ENCODE measurements at places on chromosomes 12 and 14. TPM values are rescaled to one million over a fixed set of nuclear protein-coding genes. Genes with fewer than 3 reads are reported as not detected.

- DNase-seq: no peak
Observed at GRCh38 chr12:116372815-116373214, 95.3 kb upstream of the MED13L start.

DNA sequence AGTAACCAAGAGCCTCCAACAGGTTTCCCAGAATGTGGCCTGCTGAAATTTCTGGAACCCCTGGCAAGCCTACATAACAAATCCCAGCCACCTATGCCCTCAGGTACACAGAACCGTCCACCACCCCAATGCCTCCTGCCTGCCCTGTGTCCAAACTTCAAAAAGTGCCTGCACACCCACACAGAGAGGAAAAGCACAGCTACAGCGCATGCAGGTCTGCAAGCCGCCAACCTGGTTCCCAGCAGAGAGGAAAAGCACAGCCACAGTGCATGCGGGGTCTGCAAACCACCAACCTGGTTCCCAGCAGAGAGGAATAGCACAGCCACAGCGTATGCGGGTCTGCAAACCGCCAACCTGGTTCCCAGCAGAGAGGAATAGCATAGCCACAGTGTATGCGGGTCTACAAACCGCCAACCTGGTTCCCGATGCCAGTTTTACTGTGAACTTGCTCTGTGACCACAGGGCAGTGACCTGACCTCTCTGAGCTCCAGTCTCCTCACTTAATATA, 113.5 kb downstream of the SCARB1 start:
- no peak for DNase-seq

GRCh38 chr12:75704208-75704607, 192.8 kb upstream of the KRR1 start:
- no peak for DNase-seq

DNA sequence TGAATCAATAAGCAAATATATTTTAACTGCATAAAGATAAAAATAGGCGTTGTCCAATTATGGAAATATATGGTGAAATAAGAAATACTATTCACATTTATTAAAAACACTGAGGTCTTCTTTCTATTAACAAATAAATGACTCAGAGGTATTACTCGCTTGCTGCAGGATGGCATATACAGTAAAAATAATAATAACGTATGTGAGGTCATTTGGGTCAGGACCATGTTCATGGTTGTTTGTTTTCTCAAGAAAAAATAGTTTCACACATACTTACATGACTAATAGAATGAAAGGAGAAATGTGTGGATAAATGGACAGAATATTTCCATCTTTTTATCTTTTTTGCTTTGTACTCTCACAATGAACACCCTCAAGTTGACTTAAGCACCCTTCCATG, 46.5 kb upstream of the RTL1 start:
- no peak for DNase-seq

DNA sequence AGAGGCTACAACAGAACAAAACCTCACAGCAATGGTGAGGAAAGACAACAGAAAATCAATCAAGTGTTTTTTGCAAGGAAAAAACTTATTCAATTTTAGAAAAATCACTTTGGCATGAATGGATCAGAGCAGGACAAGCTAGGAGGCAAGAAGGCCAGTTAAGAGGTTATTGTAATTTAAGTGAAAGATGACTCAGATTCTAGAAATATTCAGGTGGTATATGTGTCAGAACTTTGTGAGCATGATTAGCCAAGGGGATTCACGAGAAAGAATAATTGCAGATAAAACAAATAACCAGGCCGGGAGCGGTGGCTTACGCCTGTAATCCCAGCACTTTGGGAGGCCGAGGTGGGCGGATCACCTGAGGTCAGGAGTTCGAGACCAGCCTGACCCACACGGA, 12.7 kb downstream of the GCH1 start:
- no peak for DNase-seq

DNA sequence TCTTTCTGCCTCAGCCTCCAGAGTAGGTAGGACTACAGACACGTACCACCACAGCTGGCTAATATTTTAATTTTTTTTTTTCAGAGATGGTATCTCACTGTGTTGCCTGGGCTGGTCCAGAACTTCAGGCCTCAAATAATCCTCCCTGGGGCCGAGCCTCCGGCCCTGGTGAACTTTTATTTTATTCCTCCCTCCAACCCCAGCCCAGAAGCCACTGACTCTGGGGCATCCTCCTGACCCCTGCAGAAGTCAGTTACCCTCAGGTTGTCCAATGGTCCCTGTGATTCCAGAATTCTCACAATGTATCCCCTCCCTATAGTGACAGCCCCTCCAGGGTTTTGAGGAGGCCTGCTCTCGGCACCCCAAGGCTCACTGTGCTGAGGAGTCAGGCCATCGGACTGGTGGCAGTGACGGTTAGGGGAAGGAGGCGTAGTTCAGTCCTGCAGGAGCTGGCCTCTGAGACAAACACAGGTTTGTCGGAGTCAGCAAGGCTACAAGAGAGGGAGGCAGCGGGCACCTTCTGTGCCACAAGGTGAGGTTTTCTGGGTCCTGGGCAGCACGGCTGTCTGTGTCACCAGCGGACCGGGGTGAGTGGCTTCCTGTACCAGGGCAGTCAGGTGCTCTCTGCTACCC, 19.4 kb upstream of the FIGNL2 start:
- DNase-seq: no peak

DNA sequence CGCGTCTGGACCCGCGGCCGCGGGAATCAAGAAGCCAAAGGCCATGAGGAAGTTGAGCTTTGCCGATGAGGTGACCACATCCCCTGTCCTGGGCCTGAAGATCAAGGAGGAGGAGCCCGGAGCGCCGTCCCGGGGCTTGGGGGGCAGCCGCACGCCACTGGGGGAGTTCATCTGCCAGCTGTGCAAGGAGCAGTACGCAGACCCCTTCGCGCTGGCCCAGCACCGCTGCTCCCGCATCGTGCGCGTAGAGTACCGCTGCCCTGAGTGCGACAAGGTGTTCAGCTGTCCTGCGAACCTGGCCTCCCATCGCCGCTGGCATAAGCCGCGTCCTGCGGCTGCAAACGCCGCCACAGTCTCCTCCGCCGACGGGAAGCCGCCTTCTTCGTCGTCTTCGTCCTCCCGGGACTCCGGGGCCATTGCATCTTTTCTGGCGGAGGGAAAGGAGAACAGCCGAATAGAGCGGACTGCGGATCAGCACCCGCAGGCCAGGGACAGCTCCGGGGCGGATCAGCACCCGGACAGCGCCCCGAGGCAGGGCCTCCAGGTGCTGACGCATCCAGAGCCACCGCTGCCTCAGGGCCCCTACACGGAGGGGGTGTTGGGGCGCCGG, 1.0 kb downstream of the INSM2 start:
- peak; percentile 65 for DNase-seq

- DNase-seq: no peak
Observed at GRCh38 chr12:50614167-50614759, 109.5 kb downstream of the DIP2B start.

GRCh38 chr12:24911271-24911791, 37.6 kb downstream of the BCAT1 start:
- no peak for DNase-seq

DNA sequence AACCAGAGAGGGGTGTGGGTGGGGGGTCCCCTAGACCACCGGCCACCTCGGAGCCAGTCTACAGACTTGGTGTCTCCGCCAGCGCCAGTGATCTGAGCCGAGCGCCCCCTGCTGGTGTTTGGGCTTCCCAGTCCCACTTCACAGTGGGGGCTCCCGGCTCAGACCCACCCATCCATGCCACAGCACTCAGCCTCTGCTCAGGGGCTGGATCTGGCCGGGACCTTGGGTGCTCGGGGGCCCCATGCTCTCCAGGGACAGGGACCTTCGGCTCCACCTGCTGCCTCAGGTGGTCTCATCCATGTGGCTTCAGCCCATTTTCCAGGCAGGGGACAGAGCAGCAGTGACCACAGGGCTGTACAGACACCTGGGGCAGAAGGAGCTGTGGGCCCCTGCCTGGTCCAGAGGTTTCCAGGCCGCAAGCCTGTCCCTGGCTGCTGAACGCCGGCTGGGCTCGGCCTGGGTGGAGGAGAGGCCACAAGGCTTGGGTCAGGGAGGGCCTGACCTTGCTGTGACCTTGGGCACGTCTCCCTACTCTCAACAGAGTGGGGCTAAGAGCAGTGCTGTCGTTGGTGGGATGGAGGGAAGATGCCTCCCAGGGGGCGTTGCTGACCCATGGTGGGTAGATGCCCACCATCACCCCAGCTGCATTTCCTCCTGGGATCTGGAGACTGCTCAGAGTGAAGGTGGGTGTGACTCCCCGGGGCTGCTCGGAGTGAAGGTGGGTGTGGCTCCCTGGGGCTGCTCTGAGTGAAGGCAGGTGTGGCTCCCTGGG, 86.3 kb downstream of the KIF26A start:
- DNase-seq: peak; percentile 73

DNA sequence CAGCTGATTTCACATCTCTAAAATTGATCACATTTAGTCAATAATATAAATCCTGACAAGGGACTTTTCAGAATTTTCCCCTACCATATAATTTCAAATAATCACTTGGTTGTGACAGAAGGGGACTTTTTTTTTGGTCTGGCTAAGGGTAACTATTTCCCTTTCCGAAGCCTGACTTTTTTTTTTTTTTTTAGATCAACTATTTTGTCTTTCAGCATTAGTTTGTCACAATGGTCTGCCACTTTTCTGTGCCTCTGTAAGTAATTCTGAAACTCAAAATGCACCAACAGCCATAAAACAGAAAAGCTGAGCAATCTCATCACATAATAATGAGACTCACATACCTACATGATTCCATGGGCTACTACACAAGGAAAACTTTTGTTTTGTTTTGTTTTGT, 266.4 kb downstream of the SSPN start:
- DNase-seq: no peak

GRCh38 chr12:93032758-93033157, 103.7 kb upstream of the EEA1 start:
- no peak for DNase-seq

DNA sequence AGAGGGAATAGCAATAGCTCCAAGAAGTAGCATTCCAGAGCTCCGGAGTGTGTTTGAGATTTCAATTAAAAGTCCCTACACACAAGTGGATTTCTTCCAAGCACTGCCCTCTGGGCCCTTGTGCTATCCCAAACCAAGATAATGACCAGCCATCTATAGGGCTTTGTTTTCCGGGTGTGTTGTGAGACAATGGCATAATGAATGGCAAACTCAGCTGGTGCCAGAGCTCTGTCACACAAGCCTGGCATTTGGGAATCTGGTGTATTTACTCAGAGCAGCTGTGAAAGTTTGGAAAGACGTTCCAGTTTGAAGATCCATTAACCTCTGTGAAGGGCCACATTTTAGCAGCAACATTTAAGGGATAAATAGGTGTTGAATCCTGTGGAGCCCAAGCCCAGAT, 61.2 kb upstream of the TMTC2 start:
- DNase-seq: no peak

GRCh38 chr12:13372386-13372785, 175.9 kb downstream of the EMP1 start:
- no peak for DNase-seq

- DNase-seq: no peak
Observed at GRCh38 chr12:94498073-94498472, 38.4 kb upstream of the CEP83 start.

DNA sequence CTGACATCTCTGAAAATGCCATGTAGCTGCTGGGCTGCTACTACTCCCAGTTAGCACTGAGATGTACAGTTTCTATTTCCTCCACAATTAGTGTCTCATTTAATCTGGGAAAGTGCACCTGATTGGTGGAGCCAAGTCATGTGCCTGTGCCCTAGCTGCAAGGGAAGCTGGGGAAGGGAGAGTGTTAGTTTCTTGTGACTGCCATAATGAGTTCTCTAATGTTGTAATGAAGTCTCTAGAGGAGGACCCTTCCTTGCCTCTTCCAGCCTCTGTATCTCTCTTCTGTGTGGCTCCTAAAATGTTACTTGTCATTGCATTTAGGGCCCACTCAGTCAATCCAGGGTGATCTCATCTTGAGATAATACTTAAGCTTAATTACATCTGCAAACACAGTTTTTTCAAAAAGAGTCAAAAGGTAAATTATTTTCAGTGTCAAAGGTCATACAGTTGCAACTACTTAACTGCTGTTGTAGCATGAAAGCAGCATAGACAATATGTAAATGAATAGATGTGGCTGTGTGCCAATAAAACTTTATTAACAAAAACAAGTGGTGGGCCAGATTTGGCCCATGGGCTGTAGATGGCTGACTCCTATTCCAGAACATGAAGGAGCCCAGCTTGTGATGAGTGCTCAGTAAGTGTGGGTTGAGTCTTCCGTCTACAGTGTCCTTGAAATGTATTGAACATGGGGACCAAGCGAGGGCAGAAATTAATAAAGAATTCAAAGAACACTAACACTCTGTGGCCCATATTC, 137.2 kb upstream of the MAP1LC3B2 start:
- DNase-seq: no peak

DNA sequence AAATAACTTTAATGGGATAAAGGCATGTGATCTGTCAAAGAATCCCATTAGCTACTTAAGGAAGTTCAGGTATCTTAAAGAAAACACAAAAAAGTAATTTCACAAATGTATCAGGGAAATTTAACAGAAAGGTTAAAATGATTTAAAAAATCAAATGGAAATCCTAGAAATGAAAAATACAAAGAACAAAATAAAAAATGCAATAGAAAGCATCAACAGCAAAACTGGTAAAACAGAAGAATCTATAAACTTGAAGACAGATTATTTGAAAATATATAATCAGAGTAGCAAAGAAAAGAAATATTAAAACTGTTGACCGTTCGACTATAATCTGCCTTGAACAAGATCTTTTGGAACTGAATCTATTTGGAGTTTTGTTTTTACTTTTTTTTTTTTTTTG, 279.4 kb upstream of the SYT1 start:
- DNase-seq: no peak

FAIM2 gene
- 0.23 TPM for total RNA-seq

BICDL1 gene
- 0.65 TPM for total RNA-seq

CLSTN3 gene
- 37.2 TPM for total RNA-seq

SCNN1A gene
- total RNA-seq: 0.47 TPM

ADAM21 gene
- total RNA-seq: not detected
